Trophoblast cell (in vitro differentiated cells and primary cell): ENCODE measurements at places on chromosomes 2 and 18.

- DNase-seq: no peak
These were observed 77.9 kb upstream of the ARL5A start for GRCh38 chr2:151905963-151906632.

DNA sequence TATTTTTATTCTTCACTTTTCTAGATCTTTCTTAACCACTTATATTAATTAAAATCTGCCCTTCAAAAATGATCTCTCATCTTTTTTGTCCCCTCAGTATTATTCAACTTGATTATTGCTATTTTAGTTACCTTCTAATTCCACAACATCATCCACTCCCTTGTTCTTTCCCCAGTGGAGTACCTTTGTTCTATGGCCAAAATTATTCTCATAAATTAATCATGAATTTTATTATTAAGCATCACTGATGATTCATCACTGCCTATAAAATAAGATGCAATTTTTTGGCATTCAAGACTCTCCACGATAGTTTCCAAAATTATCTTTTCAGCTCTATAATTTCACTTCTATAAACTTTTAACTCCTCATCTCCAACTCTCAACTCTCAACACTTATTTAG lies 505.7 kb downstream of the SPAG16 start:
- DNase-seq: no peak

DNA sequence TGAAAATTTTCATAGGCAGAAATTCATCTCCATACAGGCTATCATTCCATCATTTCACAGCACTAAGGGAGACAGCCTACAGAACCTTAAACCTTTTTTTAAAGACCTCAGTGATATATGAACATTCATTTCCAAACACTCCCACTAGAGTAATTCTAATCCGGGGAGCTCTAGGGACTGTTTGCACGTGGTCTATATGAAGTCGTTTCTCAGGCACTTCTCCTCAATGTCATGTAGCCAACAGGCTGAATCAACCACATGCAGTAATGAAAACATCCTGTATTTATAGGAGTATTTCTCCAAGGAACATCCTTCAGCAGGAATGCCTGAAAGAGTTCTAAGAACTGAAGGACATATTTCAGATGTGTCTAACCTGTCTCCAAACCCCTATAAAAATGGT lies 97.3 kb upstream of the CREB1 start:
- no peak for DNase-seq

GRCh38 chr2:170928036-170928823 lies 823 bp upstream of the GORASP2 start:
- DNase-seq: peak; percentile 84

DNA sequence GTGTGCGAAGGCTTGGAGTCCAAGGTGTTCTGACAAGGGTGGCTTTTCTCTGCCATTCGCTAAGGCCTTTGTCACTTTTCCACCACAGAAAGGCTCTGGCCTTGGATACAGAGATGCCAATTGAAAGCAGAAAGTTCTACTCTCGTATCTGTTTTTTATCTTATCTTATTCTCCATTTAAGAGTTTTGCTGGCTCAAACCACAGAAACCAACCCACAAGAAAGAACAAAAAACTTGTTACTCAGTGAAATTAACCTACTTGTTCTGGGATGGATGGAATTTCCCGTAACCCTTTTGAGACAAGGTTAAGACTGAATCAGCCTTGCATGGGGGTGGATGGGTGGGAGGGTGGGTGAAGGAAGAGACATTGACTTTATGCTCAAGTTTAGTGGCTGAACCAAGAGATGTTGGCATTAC lies 221.7 kb downstream of the CDH20 start:
- no peak for DNase-seq

- no peak for DNase-seq
These were observed 44.8 kb upstream of the ARHGAP15 start for GRCh38 chr2:143084462-143084861.

GRCh38 chr18:9683418-9684396 lies 24.4 kb upstream of the RAB31 start:
- DNase-seq: peak; percentile 59

- peak; percentile 83 for DNase-seq
These were observed 73.5 kb downstream of the CHN1 start for GRCh38 chr2:174931724-174932123.
